MCF 10A (cell line): ENCODE measurements at places on chromosomes 3 and 15. TPM values are rescaled to one million over a fixed set of nuclear protein-coding genes. Genes with fewer than 3 reads are reported as not detected.

DNA sequence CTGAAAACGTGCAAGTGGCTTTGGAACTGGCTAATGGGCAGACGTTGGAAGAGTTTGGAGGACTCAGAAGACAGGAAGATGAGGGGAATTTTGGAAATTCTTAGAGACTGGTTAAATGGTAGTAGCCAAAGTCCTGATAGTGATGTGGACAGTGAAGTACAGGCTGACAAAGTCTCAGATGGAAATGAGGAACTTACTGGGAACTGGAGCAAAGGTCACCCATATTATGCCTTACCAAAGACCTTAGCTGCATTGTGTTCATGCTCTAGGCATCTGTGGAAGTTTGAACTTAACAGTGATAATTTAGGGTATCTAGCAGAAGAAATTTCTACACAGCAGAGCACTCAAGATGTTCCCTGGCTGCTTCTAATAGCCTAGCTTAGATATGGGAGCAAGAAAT, 28.6 kb upstream of the SERPINI2 start:
- DNase-seq: no peak

The SPRED1 gene
- total RNA-seq: 26.4 and 28.1 TPM in 2 replicates

DNA sequence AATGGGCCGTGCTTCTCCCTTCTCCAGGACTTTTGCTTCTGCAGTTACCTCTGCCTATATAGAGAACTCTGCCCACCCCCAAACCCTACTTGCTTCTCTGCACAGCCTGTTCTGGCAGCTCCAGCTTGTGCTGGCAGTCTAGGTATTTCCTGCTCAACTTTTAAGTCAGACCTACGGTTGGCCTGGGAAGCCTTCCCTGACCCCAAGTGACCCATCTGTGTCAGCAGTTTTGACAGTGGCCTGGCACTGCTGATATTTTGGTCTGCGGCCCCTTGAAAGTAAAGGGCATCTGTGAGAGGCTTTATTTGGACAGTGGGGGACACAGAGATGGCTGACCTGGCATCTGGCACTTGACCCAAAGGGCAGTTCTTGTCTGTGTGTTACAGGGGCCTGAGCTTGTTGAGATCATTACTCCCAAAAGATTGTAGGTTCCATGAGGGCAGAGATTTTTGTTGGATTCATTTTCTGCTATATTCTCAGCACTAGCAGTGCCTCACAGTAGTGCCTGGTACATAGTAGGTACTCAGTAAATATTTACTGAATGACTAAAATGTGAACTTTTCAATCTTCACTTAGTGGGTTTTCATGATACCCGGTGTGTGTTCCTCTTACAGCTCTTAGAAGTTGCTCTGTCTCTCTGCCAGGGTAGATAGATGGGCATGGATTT, 55.2 kb upstream of the TRAK1 start:
- DNase-seq: no peak

DNA sequence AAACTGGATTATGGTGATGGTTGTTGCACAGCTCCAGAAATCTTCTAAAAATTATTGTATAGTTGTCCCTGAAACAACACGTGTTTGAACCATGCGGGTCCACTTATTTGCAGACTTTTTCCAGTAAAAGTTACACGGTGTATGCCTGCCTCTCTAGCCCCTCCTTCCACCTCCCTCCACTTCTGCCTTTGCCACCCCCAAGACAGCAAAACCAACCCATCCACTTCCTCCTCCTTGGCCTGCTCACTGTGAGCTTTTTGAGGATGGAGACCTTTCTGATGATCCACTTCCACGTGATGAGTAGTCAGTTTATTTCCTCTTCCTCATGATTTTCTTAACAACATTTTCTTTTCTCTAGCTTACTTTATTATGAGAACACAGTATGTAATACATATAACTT, 5.4 kb downstream of the CYFIP1 start:
- DNase-seq: no peak

- DNase-seq: peak; percentile 58
Measured at GRCh38 chr15:56052395-56053045, 59.1 kb upstream of the NEDD4 start.

The GOLIM4 gene
- 21.5 and 25.8 TPM in 2 replicates for total RNA-seq

The GPR15 gene
- not detected in 2 replicates for total RNA-seq

The RFTN1 gene
- 2.1 and 4.5 TPM in 2 replicates for total RNA-seq

- DNase-seq: no peak
Measured at GRCh38 chr3:55718074-55718473, 231.0 kb upstream of the WNT5A start.

DNA sequence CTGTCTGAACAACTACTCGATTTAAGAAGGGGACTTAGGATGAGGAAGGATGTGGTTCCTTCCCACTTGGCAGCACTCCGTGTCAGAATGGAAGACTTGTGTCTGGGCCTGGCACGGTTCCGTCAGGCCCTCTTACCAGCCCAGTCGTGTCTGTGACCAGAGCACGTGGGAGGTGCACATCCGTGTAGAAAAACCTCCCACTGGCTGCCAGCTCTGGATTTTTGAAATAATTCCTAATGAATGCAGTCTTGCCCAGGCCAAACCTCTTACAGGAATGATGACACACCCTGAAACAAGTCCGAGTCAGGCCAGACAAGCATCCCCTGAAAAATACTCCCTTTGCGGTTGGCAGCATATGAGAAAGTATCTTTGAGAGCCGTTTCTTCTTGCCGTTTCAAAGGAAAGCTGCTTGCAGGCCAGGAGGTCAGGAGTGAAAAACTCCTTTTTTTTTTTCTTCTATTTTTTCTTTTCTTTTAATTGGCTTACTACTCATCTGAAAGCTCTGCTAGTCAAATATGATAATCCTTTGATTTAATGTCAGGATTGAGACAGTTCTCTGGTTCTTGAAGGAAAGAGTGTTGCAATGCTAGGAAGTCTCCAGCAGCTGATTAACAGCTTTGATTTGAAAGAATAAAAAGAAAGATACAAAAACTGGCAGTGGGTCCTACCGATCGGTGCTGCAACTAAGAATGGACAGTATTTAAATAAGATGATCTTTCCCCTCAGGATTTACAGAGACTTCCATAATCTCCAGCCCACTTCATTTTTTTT, 19.8 kb downstream of the IL1RAP start:
- DNase-seq: peak; percentile 94

GRCh38 chr15:38002883-38003477, 68.5 kb downstream of the TMCO5A start:
- peak; percentile 75 for DNase-seq

The PLAAT1 gene
- 0.93 and 1.0 TPM in 2 replicates for total RNA-seq

- peak; percentile 9 for DNase-seq
Measured at GRCh38 chr3:54211097-54211496, 88.7 kb downstream of the CACNA2D3 start.

DNA sequence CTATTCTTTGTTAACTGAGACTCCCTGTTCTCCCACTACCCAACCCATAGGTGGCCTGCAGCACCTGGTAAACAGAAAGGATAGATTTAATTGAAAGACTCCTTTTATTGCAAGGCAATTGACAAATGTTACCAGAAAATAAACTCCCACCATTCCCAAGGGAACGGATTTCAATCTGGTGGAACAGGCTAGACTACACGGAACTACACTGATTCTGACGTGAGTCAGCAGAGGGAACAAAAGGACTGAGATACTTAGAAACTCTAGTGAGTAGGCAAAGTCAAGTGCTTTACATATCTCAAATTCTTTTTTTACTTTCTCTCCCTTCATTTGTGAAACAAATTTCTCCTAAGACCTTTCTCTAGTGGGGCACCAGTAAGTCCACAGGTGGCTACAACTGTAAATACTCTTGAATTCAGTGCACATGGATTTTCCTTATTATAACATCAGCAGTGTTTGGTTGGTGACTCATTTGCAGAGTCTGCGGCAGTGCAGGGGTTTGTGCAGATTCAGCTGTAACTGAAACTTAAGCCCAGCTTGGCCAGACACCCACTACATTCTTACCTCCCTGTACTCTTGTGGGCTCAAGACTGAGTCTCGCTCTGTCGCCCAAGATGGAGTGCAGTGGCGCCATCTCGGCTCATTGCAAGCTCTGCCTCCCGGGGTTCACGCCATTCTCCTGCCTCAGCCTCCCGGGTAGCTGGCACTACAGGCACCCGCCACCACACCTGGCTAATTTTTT, 34.3 kb upstream of the PLSCR2 start:
- peak; percentile 86 for DNase-seq
